ENCODE measurements at places on chromosomes 2 and 18. TPM values are rescaled to one million over a fixed set of nuclear protein-coding genes. Genes with fewer than 3 reads are reported as not detected.

C1QL2 gene
- total RNA-seq, result not detected

C2orf15 gene
- total RNA-seq, result not detected

GRCh38 chr2:178584666-178585065, 104.4 kb downstream of the PLEKHA3 start:
- H3K27ac ChIP-seq, result no peak overlapping the region
- no peak overlapping the region for H3K4me3 ChIP-seq
- H3K36me3 ChIP-seq, result no peaks in the 10 kb centered on the region
- H3K27me3 ChIP-seq, result no peaks in the 10 kb centered on the region
- DNase-seq, result no peak

DNA sequence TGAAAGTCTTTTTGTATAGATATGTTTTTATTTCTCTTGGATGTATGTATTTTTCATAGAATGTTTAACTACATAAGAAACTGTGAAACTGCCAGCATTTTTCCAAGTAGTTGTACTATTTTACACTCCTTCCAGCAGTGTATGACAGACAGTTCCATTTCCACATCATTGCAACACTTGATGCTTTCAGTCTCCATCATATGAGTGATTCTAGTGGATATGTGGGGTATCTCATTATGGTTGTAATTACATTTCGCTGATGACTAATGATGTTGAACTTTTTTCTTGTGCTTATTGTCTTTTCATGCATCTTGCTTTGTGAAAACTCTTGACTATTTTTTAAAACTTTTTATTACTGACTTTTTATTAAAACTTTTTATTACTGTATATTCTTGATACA, 101.4 kb downstream of the ARHGAP28 start:
- no peaks in the 10 kb centered on the region for H3K36me3 ChIP-seq
- H3K4me3 ChIP-seq, result no peak overlapping the region
- H3K27ac ChIP-seq, result no peak overlapping the region
- DNase-seq, result no peak

SLC30A3 gene
- total RNA-seq, result not detected

GRCh38 chr2:187075199-187075635, 226.2 kb upstream of the ZSWIM2 start:
- DNase-seq, result no peak
- H3K4me3 ChIP-seq, result no peak overlapping the region
- H3K27me3 ChIP-seq, result no peaks in the 10 kb centered on the region
- peaks cover 3% of the 10 kb centered on the region for H3K4me1 ChIP-seq
- no peaks in the 10 kb centered on the region for H3K36me3 ChIP-seq
- no peak overlapping the region for H3K27ac ChIP-seq

GRCh38 chr2:208311321-208311720, 45.3 kb downstream of the PIKFYVE start:
- H3K27ac ChIP-seq, result no peak overlapping the region
- H3K4me3 ChIP-seq, result no peak overlapping the region
- DNase-seq, result no peak
- H3K36me3 ChIP-seq, result peaks cover 7% of the 10 kb centered on the region
- H3K27me3 ChIP-seq, result no peaks in the 10 kb centered on the region
- H3K4me1 ChIP-seq, result peaks cover 32% of the 10 kb centered on the region

- no peak for DNase-seq
- no peak overlapping the region for H3K4me3 ChIP-seq
- H3K36me3 ChIP-seq, result no peaks in the 10 kb centered on the region
- no peaks in the 10 kb centered on the region for H3K4me1 ChIP-seq
These were observed 59.3 kb upstream of the ACVR1 start for GRCh38 chr2:157935378-157935906.

DNA sequence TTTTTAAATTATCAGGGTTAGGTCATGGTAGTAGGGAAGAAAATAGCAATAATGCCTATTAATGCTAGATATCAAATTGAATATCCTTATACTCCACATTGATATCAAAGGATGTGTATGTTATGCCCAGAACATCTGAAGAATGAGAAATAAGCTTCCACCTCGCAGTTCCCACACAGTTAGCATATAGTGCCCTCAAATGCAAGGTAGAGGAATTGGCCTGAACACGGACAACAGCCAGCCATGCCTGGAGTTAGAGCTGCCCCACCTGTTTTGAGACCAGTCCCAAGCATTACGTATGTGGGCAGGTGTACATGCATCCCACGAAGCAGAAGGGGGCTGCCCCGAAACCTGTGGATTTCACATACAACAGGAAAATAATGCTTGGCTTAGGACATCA, 79.6 kb downstream of the SUMO1 start:
- no peaks in the 10 kb centered on the region for H3K27me3 ChIP-seq
- H3K4me1 ChIP-seq, result peaks cover 1% of the 10 kb centered on the region
- no peaks in the 10 kb centered on the region for H3K36me3 ChIP-seq
- H3K27ac ChIP-seq, result no peak overlapping the region

LIMS3 gene
- 3.9 TPM for total RNA-seq

MYO1B gene
- total RNA-seq, result 211 TPM

COL6A3 gene
- total RNA-seq, result 1,362 TPM

- H3K27me3 ChIP-seq, result no peaks in the 10 kb centered on the region
- H3K4me3 ChIP-seq, result no peak overlapping the region
- DNase-seq, result no peak
- H3K4me1 ChIP-seq, result no peaks in the 10 kb centered on the region
These were observed 75.1 kb downstream of the BOLA3 start for GRCh38 chr2:74072565-74072964.

- H3K27ac ChIP-seq, result no peak overlapping the region
- H3K4me3 ChIP-seq, result no peak overlapping the region
- no peaks in the 10 kb centered on the region for H3K27me3 ChIP-seq
- DNase-seq, result no peak
- no peaks in the 10 kb centered on the region for H3K36me3 ChIP-seq
- H3K4me1 ChIP-seq, result no peaks in the 10 kb centered on the region
These were observed 30.4 kb downstream of the TOGARAM2 start for GRCh38 chr2:29011418-29012060.

POTEC gene
- not detected for total RNA-seq

TCF23 gene
- total RNA-seq, result not detected

NCOA1 gene
- total RNA-seq, result 8.0 TPM

- DNase-seq, result peak; percentile 36
- H3K27ac ChIP-seq, result no peak overlapping the region
- no peak overlapping the region for H3K4me3 ChIP-seq
- H3K27me3 ChIP-seq, result no peaks in the 10 kb centered on the region
These were observed 13.7 kb upstream of the PER2 start for GRCh38 chr2:238302087-238302486.

DNA sequence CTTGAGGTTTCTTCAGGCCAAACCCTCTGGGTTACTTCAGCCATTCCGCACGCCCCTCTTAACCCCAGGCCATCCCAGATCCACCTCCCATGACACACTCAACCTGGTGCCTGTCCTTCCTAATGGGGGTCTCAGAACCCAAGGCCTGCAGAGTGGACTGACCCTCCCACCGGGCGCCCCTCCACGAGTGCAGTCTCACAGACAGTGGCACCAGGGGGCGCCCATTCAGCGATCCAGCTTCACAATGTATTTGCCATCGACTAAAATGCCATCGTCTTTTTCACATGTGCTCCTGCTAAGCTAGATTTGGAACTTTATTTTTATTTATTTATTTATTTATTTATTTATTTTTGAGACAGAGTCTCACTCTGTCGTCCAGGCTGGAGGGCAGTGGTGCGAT, 38.5 kb downstream of the INPP5D start:
- peaks cover 14% of the 10 kb centered on the region for H3K27me3 ChIP-seq
- DNase-seq, result peak; percentile 10
- no peaks in the 10 kb centered on the region for H3K4me1 ChIP-seq
- H3K27ac ChIP-seq, result no peak overlapping the region

- no peak overlapping the region for H3K4me3 ChIP-seq
These were observed 59.3 kb upstream of the CCDC68 start for GRCh38 chr18:55018602-55019001.

GRCh38 chr18:79573921-79574491, 105.6 kb upstream of the CTDP1 start:
- no peaks in the 10 kb centered on the region for H3K36me3 ChIP-seq
- no peak for DNase-seq
- H3K4me3 ChIP-seq, result no peak overlapping the region
- peaks cover 5% of the 10 kb centered on the region for H3K4me1 ChIP-seq
- H3K27ac ChIP-seq, result no peak overlapping the region

DNA sequence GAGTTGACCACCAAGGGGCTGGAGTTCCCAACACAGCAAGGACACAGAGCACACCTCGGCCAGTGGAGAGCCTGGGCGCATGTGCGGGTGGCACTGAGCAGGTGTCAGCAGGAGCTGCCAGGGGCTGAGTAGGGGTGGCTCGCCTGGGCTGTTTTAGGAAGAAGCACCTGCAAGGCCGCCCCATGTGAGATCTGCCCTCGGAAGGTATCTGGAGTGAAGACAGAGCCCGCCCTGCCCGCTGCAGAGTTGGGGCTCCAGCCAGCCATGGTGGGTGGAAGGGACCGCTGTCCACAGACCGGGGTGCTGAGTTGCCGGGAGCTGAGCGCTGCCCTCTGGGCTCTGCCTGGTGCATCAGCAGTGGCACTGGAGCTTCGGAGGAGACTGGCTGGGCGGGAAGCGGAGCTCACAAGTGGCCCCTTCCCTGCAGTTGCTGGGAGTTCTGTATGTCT, 35.2 kb downstream of the MTERF4 start:
- H3K36me3 ChIP-seq, result no peaks in the 10 kb centered on the region
- H3K27ac ChIP-seq, result no peak overlapping the region
- no peak overlapping the region for H3K4me3 ChIP-seq
- H3K4me1 ChIP-seq, result no peaks in the 10 kb centered on the region
- DNase-seq, result peak; percentile 25

ASB18 gene
- not detected for total RNA-seq

UGT1A4 gene
- total RNA-seq, result not detected

MLPH gene
- total RNA-seq, result 4.7 TPM

GRCh38 chr2:205428811-205429210, 253.5 kb upstream of the NRP2 start:
- H3K27ac ChIP-seq, result no peak overlapping the region
- H3K4me3 ChIP-seq, result no peak overlapping the region
- no peaks in the 10 kb centered on the region for H3K27me3 ChIP-seq
- no peak for DNase-seq
- H3K4me1 ChIP-seq, result peaks cover 7% of the 10 kb centered on the region

DNA sequence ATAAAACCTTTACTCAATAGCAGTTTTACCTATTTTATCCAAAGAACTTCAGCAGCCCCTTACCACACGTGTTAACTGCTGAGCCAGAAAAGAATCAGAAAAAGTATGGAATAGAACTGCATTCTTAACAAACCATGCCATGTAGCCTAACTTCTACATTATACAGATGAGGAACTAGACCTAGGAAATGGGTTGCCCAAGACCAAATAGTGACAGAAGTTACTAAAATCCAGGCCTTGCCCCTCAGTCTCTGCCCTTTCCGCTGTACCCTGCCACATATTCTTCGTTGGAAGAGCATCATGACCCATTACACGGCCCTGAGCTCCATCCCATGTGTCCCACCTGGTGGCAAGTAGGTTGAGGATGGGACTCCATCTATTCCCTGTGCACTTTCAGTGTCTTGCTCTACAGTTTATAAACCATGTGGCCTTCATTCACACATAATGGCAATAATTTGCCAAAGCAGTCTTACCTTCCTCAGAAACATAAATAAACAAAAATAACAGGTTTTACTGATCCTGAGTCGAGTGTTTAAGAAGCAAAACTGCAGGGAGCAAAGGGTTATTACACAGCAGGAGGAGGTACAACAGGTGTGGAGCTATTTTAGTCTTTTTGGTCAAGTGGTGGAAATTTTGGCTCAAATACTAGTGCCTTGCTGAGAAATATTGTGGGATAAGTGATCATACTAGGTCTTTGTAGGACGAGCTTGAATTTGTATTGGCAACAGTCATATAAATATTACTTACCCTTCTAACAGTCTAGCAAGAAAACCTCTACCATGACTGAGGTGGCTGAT, 46.5 kb downstream of the HNRNPLL start:
- no peak overlapping the region for H3K4me3 ChIP-seq
- H3K27ac ChIP-seq, result no peak overlapping the region
- H3K4me1 ChIP-seq, result no peaks in the 10 kb centered on the region
- no peak for DNase-seq
- H3K36me3 ChIP-seq, result peaks cover 10% of the 10 kb centered on the region

DNA sequence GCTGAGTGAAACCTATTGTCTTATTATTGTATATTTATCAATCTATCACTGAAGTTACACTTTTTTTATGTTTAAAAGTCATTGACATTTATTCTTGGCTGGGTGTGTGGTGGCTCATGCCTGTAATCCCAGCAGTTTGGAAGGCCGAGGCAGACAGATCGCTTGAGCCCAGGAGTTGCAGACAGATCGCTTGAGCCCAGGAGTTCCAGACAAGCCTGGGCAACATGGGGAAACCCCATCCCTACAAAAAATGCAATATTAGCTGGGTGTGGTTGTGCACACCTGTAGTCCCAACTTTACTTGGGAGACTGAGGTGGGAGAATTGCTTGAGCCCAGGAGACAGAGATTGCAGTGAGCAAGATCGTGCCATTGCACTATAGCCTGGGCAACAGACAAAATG, 97.8 kb downstream of the EPC2 start:
- H3K36me3 ChIP-seq, result no peaks in the 10 kb centered on the region
- no peak overlapping the region for H3K4me3 ChIP-seq
- no peak for DNase-seq
- H3K4me1 ChIP-seq, result 0 out of 2 replicates have a peak, but pooled peaks cover 6% of the 10 kb centered on the region
- H3K27me3 ChIP-seq, result no peaks in the 10 kb centered on the region

POTEI gene
- not detected for total RNA-seq

- no peaks in the 10 kb centered on the region for H3K27me3 ChIP-seq
- no peaks in the 10 kb centered on the region for H3K36me3 ChIP-seq
- DNase-seq, result no peak
- no peak overlapping the region for H3K27ac ChIP-seq
- no peak overlapping the region for H3K4me3 ChIP-seq
These were observed 804.5 kb downstream of the TDRD15 start for GRCh38 chr2:21928292-21928691.

GRCh38 chr2:3742743-3743508, 39.6 kb downstream of the DCDC2C start:
- H3K27ac ChIP-seq, result no peak overlapping the region
- no peaks in the 10 kb centered on the region for H3K4me1 ChIP-seq
- H3K4me3 ChIP-seq, result no peak overlapping the region
- no peaks in the 10 kb centered on the region for H3K36me3 ChIP-seq
- H3K27me3 ChIP-seq, result 0 out of 2 replicates have a peak, but pooled peaks cover 14% of the 10 kb centered on the region

GREB1L gene
- 3.0 TPM for total RNA-seq

DNA sequence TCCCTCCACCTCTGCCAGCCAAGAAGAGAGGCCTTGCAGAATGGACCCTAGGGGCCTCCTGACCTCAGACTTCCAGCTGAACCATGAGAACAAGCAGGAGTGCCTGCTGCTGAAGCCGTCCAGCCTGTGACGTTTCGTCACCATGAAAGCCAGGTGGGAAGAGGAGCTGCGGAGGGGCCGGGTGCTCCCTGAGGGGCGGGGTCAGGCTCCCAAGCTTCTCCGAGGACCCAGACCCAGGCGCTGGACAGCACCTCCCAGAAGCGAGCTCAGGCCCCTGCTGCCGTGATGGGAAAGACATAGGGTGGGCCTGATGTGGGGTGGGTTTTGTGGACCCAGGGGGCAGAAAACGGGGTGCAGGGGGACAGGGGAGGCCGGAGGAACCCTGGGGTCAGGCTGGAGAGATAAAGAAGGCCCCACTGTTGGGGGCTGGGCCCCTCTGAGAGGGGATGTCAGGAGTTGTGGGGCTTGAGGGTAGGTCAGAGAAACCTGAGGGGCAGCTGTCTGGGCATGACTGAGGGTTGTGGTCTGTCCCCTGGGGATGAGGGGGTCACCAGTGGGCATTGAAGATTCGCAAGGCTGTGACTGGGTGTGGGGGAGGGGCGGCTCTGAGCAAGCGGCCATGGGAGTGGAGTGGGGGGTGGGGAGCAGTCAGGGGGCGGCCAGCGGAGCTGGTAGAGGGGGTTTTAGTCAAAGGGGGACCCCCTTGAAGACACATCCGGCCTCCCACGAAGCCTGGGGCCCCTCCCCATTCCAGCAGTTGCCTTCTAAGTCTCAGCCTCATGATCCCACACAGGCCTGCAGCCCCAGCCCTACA, 73.4 kb upstream of the ODC1 start:
- H3K4me1 ChIP-seq, result no peaks in the 10 kb centered on the region
- no peak for DNase-seq
- H3K36me3 ChIP-seq, result no peaks in the 10 kb centered on the region
- no peak overlapping the region for H3K27ac ChIP-seq
- H3K4me3 ChIP-seq, result no peak overlapping the region
- no peaks in the 10 kb centered on the region for H3K27me3 ChIP-seq
